Amniotic stem cell (primary cell): ENCODE measurements at places on chromosomes 1 and 21.

DNA sequence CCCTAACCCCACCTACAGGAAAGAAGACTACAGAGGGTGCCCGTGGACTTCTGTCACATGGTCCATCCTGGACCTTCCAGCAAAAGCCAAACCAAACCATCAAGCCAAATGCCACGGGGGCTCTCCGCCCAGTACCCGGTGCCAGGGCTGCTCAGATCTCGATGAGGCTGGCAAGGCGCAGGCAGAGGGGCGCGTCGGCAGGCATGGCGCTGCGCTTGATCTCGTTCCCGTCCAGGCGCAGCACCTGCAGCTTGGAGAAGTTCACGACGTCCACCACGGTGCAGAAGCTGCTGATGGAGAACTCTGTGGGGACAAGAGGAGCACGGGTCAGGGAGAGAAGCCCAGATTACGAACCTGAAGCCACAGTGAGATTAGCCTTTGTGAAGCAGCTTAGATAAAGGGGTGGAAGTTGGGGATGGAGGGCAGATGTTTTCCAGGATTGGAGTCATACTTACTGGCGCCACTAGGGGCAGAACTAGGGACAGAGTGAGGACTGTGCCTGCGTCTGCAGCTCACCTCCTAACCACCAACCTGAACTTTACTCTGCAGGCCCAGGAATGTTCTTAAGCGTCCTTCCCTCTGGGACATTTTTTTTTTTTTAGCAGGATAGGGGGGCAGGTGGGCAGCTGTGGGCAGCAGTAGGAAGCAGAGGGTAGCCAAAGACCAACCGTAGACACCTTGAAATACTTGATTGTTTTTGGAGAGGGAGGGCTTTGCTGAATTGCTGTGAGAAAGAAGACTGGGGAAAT, 8.6 kb downstream of the FMOD start:
- DNase-seq = no peak

- DNase-seq = no peak
These were observed 54.2 kb downstream of the BTBD8 start for GRCh38 chr1:92134331-92134730.

DNA sequence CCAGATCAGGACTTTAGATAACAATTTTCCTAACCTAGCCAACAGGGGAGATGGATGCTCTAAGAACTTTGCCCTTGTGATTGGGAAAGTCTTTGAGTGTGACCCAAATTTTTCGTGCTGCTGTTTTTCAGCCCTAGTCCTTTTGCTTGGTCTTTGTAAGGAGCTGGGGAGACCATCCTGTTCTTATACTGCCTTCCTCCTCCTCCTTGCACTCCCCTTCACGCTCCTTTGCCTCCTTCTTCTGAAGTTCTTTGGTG, 5.7 kb downstream of the KCNQ4 start:
- no peak for DNase-seq

DNA sequence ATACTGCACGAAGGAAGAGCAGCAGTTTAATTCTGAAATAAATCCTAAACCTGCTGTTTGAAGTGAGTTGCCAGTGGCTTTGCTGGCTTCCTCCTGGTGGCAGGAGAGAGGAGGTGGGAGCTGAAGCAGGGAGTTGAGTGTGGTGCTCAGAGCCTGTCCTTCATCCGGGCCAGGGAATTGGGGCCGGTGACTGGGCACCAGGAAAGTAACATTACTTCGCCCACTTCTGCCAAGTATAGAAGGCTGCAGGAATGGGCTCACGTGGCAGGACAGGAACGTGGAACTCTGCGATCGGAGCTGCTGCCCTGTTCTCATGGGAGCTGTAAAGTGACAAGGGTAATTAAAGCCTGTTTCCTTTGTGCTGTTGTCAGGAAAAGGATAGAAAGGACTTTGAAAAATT, 8.7 kb downstream of the TOR3A start:
- DNase-seq = no peak

DNA sequence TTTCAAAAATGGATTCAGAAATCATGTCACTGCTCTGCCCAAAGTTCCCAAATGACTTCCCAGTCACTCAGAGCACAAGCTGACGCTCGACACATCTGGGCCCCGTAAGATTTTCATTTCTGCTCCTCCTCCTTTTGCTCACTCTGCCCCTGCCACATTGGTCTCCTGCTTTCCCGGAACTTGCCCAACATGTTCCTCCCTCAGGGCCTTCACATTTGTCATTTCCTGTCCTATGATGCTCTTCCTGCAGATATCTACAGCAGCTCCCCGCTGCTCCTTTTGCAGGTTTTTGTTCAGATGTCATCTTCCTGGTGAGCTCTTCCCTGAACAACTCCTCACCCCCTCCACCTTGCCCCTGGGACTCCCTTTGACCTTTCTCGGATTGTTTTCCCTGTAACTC, 58.5 kb upstream of the IVNS1ABP start:
- DNase-seq = no peak

GRCh38 chr1:207851696-207852095, 59.2 kb downstream of the CD34 start:
- DNase-seq = no peak

- DNase-seq = no peak
These were observed 9.6 kb downstream of the LRRC53 start for GRCh38 chr1:74502858-74503257.

- peak; percentile 53 for DNase-seq
These were observed 8.0 kb upstream of the PKP1 start for GRCh38 chr1:201275253-201275666.

GRCh38 chr1:7229696-7230631, 444.7 kb downstream of the CAMTA1 start:
- no peak for DNase-seq

DNA sequence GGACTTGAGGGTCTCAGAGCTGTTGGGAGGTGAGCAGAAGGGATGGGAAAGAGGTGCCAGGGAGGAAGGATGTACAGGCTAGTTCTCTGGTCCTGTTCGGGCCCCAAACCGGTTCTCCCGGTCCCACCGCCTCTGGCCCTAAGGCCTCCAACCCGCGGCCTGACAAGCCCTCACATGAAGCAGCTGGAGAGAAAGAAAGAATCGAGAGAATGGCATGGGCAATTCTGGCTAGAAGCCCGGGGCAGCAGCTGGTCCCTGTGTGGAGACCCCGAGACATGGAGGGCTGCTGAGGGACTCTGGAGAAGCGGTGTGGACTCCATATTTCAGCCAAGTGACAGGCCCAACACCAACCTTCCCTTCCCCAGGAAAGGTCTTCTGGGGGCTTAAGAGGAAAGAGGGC, 730 bp downstream of the CDC42SE1 start:
- no peak for DNase-seq

GRCh38 chr1:198167436-198167934, 10.7 kb downstream of the NEK7 start:
- no peak for DNase-seq

- no peak for DNase-seq
These were observed 74.7 kb downstream of the RUNX1 start for GRCh38 chr21:34974162-34974981.

DNA sequence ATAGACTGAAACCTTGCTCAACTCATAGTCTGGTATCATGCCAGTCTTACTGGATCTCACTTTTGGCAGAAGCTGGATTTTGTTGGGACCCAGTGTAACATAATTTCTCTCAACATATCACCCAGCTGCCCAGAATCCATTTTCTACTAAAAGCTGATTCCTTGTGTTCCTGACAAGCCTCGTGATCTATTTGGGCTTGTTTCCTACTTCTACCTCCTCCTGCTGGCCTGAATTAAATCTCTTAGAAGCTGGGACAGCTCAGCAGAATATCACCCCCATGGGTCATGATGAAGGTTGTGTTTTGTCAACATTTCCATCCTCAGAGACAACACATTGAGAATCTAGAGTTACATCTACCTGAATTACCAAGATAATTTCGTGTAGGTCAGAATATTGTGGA, 7.7 kb downstream of the GOLT1A start:
- DNase-seq = peak; percentile 8

DNA sequence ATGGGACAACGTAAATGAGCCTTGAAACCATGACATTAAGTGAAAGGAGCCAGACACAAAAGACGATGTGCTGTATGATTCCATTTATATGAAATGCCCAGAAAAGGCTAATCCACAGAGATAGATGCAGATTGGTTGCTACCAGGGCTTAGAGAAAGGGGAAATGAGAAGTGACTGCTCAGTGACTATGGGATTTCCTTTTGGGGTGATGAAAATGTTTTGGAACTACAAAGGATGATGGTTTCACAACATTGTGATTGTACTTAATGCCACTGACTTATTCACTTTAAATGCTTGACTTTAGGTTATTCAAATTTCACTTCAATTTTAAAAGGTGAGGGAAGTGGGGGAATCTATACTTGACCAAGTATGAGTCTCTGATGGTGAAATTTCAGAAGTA, 414.3 kb downstream of the SETD4 start:
- DNase-seq = no peak

GRCh38 chr1:26064553-26064952, 2.9 kb downstream of the TRIM63 start:
- DNase-seq = no peak

GRCh38 chr1:31701091-31701736, 2.6 kb downstream of the COL16A1 start:
- peak; percentile 66 for DNase-seq

DNA sequence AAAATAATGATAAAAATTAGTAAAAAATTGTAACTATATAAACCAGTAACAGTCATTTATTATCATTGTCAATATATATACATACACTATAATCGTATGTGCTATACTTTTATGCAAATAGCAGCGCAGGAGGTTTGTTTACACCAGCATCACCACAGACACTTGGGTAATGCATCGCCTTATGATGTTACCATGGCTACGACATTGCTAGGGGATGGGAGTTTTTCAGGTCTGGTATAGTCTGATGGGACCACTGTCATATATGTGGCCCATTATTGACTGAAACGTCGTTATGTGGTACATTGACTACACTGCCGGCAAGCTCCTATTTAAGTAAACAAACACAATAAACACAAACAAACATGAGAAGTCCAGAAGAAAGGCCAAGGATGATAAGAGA, 45.6 kb downstream of the KCNK1 start:
- no peak for DNase-seq

- no peak for DNase-seq
These were observed 89.3 kb downstream of the VAV3 start for GRCh38 chr1:107875689-107876088.

DNA sequence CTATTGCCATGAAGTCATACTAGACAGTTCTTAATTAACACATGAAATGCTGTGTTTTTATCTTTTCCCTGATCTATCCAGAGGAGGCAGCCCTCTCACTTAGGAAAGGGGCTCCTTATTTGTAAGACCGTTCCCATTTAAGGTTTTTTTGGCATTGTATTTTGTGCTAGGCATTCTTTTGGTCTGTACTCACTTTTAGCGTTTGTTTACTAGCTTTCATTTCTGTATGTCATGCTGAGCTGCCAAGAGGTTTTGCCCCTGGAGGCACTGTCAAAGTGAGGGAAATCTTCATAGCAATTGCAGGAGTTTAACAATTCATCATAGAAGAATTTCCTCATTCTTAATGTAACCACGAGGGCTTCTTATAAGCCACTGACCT, 59.5 kb downstream of the MTR start:
- DNase-seq = no peak

GRCh38 chr1:117967881-117968280, 38.3 kb downstream of the WDR3 start:
- DNase-seq = no peak

DNA sequence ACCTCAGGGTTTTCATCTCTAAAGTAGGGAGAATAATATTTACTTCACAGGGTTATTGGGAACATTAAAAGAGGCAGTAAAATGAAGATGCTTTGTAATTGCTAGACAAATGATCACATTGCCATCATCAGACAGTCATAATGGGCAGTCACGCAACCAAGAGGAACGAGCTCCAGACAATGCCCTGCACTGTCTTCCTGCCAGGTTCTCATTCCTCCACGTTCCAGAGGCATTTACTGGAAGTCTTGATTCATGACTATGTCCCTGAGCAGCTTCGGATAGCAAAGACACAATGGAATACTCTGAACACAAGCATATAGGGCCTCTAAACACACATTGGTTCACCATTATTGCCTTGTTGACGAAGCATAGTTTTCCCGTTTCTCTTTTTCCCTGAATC, 389.7 kb downstream of the NTNG1 start:
- DNase-seq = no peak

GRCh38 chr1:237759377-237759776, 131.3 kb downstream of the ZP4 start:
- no peak for DNase-seq

DNA sequence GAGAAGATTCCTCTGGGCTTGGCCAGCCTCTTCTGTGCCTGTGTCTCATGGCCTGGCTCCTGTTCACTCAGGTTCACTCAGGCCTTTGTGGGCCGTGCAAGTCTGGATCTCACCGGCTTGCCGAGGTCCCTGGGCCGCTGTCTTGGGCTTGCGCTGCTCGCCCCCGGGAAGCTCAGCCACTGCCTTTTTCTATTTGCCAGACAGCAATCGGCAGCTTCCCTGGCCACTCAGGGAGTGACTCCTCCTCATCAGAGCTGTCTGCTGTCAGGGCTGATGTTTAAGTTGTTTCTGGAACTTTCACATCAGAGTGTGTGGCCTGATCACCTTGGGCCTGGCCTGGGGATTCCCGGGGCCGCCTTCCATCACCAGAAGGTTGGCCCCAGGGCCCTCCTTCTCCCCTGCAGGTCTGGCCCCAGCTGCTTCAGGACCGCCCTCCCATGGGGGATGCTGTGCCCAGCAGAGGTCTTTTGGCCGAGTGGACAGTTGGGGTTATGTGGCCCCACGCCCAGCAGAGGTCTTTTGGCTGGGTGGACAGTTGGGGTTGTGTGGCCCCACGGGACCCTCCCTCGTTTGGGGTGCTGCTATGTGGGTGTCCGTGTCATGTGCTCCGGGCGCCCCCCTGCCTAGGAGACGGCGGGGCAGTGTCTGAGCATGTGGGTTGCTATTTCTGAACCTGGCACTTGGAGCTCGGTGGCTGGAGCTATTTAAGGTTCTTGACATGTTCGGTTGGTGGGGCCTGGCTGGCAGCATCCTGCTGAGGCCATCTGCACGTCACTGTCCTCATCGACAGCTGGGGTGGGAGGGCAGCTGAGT, 12.5 kb downstream of the SLX9 start:
- no peak for DNase-seq

- DNase-seq = no peak
These were observed 161.9 kb upstream of the KCTD3 start for GRCh38 chr1:215405211-215405610.
